ENCODE measurements at places on chromosomes 11 and 22. TPM values are rescaled to one million over a fixed set of nuclear protein-coding genes. Genes with fewer than 3 reads are reported as not detected.

ADM2 gene
- 1.6 TPM for total RNA-seq

GPR83 gene
- total RNA-seq, result not detected

CTSF gene
- 11.3 TPM for total RNA-seq

ST3GAL4 gene
- 42.0 TPM for total RNA-seq

MS4A6E gene
- total RNA-seq, result not detected

ADAMTS15 gene
- total RNA-seq, result 42.8 TPM

FREY1 gene
- total RNA-seq, result 0.75 TPM

RAB38 gene
- 1.1 TPM for total RNA-seq

NAALADL1 gene
- total RNA-seq, result 13.1 TPM

EIF1AD gene
- 32.8 TPM for total RNA-seq

CD248 gene
- total RNA-seq, result 2.6 TPM

RBMXL2 gene
- 0.08 TPM for total RNA-seq

NCR3LG1 gene
- 0.94 TPM for total RNA-seq

ACRV1 gene
- not detected for total RNA-seq

OR2AG2 gene
- 0.08 TPM for total RNA-seq

CRYBB1 gene
- total RNA-seq, result not detected

ARRB1 gene
- 7.4 TPM for total RNA-seq

BRD1 gene
- total RNA-seq, result 20.6 TPM

OR51B2 gene
- not detected for total RNA-seq

C22orf31 gene
- total RNA-seq, result not detected

OR5I1 gene
- total RNA-seq, result not detected

AMOTL1 gene
- 47.8 TPM for total RNA-seq

ARFIP2 gene
- total RNA-seq, result 66.1 TPM

UBQLNL gene
- 0.08 TPM for total RNA-seq

RAB3IL1 gene
- 3.5 TPM for total RNA-seq

SLC22A12 gene
- not detected for total RNA-seq

CTNND1 gene
- total RNA-seq, result 107 TPM

SERHL2 gene
- total RNA-seq, result 2.6 TPM

APOA5 gene
- not detected for total RNA-seq

TBC1D10A gene
- total RNA-seq, result 6.9 TPM

FOLR2 gene
- total RNA-seq, result not detected

IL10RA gene
- not detected for total RNA-seq

OR2D2 gene
- total RNA-seq, result not detected

ST14 gene
- under 0.01 TPM for total RNA-seq

NEFH gene
- 0.08 TPM for total RNA-seq

MUC6 gene
- not detected for total RNA-seq

DDI1 gene
- total RNA-seq, result not detected

All from smooth muscle cell of the coronary artery (primary cell).